ENCODE measurements at places on chromosomes 12 and 14. TPM values are rescaled to one million over a fixed set of nuclear protein-coding genes. Genes with fewer than 3 reads are reported as not detected.
A peak's percentile ranks its signal among the peaks of the same experiment; 100 is the strongest.

Gene KRT75
- total RNA-seq = not detected

GRCh38 chr12:8661751-8662150 lies 875 bp downstream of the MFAP5 start:
- no peak for DNase-seq

Gene E2F7
- 0.16 TPM for total RNA-seq

GRCh38 chr14:22597771-22598098 lies 365 bp upstream of the ABHD4 start:
- no peak for DNase-seq

DNA sequence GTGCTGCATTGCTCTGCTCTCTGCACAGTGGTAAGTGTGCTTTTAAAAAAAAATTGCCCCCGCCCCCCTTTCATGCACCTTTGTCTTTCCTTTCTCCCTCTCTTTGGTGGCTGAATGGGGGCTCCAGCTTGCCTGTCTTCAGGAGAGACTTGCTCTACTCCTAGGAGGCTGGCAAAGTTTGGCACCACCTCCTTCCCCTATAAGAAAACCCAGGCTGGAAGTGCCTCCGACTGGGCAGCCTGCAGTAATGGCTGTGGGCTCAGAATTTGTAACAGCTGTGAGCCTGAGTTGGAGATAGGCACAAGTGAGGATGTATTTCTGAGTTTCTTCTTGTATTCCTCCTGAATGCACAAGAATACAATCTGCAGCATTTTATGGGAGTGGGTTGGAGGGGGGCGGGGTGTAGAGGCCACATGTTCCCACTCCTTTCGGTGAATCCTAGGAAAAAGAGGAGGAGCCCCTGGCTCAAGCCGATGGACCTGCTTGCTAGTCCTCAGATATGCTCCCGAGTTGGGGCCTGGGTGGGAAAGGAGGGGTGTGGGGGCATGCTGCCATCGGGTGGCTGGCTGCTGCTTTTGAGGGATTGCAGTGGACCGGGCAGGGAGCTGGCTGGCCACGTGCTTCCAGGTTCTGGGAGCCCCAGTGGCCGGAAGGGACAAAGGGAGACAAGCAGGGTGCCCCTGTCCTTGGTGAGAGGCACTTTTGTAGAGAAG lies 124.3 kb downstream of the TSPAN9 start:
- DNase-seq = no peak

GRCh38 chr14:54893151-54893760 lies 9.4 kb downstream of the GCH1 start:
- DNase-seq = no peak

Gene C1S
- 287 TPM for total RNA-seq

GRCh38 chr12:47725893-47726292 lies 603 bp upstream of the ENDOU start:
- DNase-seq = peak; percentile 10

GRCh38 chr12:90102957-90103652 lies 394.5 kb upstream of the ATP2B1 start:
- DNase-seq = no peak

Gene AGAP2
- 5.0 TPM for total RNA-seq

- DNase-seq = no peak
These were observed 18.8 kb downstream of the SLC24A4 start for GRCh38 chr14:92341791-92342190.

DNA sequence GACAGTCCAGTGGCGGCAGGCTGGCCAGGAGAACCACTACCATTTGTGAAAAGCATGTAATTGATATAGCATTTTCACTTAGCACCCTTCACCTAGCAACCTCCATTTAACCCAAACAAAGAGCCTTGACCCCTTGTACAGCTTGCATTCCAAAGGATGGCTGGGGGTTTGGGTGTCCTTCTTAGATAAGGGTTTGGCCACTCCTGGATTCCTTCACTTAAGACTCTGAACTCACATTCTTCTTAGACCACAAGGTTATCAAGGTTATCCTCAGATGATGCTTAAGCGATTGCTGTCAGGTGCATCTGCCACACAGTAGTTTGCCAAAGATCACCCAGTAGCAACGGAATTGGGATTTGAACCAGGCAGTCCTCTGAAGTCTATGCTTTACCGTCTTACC lies 102.8 kb downstream of the ZNF664 start:
- DNase-seq = no peak

Gene MYL2
- total RNA-seq = 92.7 TPM

All from left cardiac atrium (tissue), 4 donors.